ENCODE measurements at places on chromosomes 16 and 17. TPM values are rescaled to one million over a fixed set of nuclear protein-coding genes. Genes with fewer than 3 reads are reported as not detected.

- H3K36me3 ChIP-seq, result peaks cover 13% of the 10 kb centered on the region
- no peaks in the 10 kb centered on the region for H3K27me3 ChIP-seq
- DNase-seq, result no peak
- H3K27ac ChIP-seq, result peak overlapping the region; percentile 90
- H3K4me3 ChIP-seq, result peak overlapping the region; percentile 18
Observed at GRCh38 chr17:59842901-59843652, 49.7 kb downstream of the TUBD1 start.

DNA sequence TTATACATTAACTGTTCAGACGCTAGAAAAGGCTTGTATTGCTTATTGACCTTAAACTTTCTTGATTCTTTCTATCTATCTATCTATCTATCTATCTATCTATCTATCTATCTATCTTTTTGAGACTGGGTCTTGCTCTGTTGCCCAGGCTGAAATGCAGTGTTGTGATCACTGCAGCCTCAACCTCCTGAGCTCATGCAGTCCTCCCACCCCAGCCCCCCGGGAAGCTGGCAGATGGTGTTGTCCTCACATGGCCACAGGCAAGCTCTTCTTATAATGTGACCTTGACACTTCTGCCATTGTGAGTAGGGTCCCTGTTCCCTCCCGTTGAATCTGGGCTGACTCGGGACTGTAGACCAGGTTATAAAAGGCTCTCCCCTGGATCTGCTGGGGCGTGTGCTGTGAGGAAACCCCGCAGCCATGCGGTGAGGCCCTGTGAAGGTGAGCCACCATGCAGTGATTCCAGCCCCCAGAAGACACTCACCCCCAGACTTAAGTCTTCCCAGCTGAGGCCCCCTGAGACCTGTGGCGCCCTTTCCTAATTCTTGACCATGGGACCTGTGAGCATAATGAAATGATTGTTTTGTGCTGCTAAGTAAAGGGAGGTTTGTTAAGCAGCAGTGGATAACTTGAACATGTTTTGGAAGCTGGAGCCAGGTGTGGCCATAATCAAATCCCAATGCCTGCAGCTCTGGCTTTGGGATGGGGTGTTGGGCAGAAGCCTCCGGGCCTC lies 54.3 kb downstream of the RPTOR start:
- no peaks in the 10 kb centered on the region for H3K27me3 ChIP-seq
- peak overlapping the region; percentile 32 for H3K27ac ChIP-seq
- peaks cover 4% of the 10 kb centered on the region for H3K36me3 ChIP-seq
- H3K4me1 ChIP-seq, result peaks cover 78% of the 10 kb centered on the region

- H3K36me3 ChIP-seq, result no peaks in the 10 kb centered on the region
- no peak overlapping the region for H3K27ac ChIP-seq
- H3K27me3 ChIP-seq, result peaks cover 20% of the 10 kb centered on the region
- peak overlapping the region; percentile 47 for H3K4me3 ChIP-seq
- peak; percentile 60 for DNase-seq
Observed at GRCh38 chr17:21513012-21513570, 136.9 kb downstream of the KCNJ12 start.

Gene SCGB1C2
- not detected for polyA plus RNA-seq

Gene ABCC11
- not detected for polyA plus RNA-seq

Gene ST6GALNAC1
- 0.07 TPM for polyA plus RNA-seq

Gene LYRM9
- 30.9 TPM for polyA plus RNA-seq
